Subcutaneous preadipocyte (primary cell): ENCODE measurements at places on chromosomes 1 and 21. TPM values are rescaled to one million over a fixed set of nuclear protein-coding genes. Genes with fewer than 3 reads are reported as not detected.

The SERPINC1 gene
- not detected in 2 replicates for total RNA-seq

The MXRA8 gene
- 243 and 326 TPM in 2 replicates for total RNA-seq

The PAQR6 gene
- total RNA-seq = 0.37 and 0.59 TPM in 2 replicates

The TRAF3IP3 gene
- not detected in 2 replicates for total RNA-seq

The ENAH gene
- total RNA-seq = 54.0 and 70.0 TPM in 2 replicates

The SLC2A5 gene
- 3.1 and 14.7 TPM in 2 replicates for total RNA-seq

The DIRAS3 gene
- total RNA-seq = 0.78 and 1.8 TPM in 2 replicates
